ENCODE measurements at places on chromosomes 16 and 17.

GRCh38 chr17:77693301-77693700 is 265.2 kb upstream of the TNRC6C start:
- no peak for DNase-seq

- peak; percentile 39 for DNase-seq
Observed at GRCh38 chr17:79192503-79193351, 118.1 kb downstream of the ENGASE start.

- DNase-seq = peak; percentile 43
Observed at GRCh38 chr16:46658925-46659324, 30.1 kb downstream of the VPS35 start.

DNA sequence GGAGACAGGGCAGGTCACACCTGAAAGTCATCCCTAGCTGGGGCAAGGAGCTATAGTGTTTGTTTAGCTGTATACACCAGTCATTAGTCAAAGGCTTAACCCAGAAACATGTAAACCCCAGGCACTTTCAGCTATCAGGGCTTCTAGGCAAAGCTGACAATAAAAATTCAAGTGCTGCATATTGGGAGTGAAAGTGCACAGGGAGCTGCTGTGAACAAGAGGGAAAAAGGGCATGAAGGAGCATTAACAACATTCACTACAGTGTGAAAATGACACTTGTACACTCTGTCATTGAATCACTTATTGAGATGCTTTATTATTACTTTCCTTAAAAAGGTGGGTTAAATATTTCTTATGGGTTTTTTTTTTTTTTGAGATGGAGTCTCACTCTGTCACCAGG is 92.8 kb downstream of the HS3ST3B1 start:
- DNase-seq = no peak

DNA sequence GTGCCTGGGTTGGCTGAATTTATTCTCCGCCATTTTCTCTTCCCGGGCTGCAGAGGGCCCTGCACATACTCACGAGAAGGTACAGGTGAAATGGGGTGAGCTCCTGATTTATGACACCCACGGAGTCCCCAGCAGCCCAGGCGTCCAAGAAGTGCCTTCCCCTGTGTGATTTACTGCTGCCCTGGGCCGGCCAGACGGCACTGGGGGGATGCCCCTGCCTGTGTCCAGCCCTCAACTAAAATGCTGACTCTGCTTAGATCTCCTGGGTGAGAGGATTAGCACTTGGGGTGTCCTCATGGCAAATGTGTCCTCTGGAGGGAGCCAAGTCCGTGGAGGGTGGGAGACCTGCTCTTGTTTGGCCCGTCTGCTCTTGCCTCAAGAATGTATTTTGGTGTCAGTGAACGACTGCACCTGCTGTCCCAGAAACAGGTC is 132.4 kb downstream of the MAF start:
- DNase-seq = no peak

DNA sequence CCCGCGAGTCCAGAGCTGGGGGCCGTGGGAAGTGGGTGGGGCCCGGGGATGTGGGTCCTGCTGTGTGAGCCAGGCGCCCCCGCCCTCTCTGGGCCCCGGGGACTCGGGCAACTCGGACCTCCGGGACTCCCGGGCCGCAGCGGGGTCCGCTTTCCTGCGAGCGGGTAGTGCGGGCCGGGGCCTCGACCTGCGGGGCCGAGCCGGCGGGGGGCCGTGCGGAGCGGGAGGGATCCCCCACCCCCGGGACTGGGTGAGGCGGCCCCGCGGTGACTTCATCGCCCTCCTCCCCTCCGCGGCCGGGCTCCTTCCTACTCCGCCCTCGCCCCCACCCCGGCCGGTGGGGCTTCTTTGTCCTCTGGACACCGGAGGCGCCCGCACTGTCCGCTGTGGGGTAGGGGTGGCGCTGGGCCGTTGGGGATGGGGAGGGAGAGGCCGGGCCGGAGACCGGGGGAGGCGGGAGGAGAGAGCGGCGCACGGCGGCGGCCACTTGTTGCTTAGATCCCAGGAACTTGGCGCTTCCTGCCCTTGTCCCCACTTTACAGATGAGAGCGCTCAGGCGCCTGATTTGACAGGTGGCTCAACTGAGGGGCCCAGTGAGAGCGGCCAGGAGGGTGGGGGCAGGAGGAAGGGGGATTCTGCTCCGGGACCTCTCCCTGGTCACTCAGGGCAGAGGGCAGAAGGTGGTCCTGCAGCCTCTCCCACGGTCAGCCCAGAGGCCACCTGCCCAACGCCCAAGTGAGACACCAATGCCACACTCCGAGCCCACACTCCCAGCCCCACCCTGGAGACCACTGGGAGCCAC is 874 bp downstream of the CMTM3 start:
- DNase-seq = peak; percentile 38

DNA sequence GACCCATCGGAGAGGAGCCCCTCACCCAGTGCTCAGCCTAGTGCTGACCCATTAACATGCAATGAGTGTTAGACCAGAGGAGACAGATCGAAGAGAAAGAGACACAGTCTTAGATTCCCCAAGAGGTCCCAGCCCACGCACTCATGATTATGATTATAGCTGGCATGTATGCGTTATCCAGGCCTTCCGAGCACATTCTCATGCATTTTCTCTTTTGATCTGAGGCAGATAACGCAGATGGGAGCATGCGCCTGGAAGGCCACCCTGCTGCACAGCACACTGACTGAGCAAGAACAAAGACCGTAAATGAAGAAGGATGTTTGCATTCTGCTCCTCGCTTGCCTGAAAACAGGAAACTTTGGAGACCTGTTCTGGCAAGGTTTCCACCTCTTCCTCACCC is 232.7 kb downstream of the SOX9 start:
- no peak for DNase-seq

- DNase-seq = peak; percentile 70
Observed at GRCh38 chr17:37844158-37844976, 79.8 kb upstream of the TBC1D3K start.

DNA sequence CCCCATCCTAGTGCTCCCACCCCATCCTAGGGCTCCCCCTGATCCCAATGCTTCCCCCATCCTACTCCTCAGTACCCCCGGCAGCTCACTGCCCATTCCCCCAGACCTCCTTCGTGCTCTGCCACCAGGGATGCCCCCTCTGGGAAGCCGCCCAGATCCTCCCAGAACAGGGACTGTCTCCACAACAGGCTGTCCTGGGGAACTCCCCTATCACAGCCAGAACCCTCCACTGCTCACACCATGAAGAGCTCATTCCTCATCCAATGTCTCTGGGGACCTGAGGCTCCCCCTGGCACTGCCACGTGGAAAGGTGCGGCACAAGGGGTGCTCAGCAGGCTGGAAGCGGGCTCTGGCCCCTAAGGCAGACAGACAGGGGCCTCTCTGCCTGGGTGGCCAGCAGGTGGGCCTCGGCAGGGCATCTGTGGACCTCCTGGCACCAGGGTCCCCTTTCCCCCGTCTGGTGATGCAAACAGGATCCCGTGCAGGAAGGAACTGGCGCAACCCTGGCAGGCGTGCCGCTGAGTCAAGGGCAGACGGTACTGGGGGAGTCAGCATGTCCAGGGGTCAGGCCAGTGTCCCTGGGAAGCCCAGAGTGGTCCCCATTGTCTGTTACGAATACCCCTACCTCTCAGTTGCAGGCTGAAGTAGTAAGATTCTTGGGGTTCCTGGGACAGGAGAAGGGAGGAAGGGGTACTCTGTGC is 14.8 kb upstream of the PVALEF start:
- no peak for DNase-seq

- DNase-seq = no peak
Observed at GRCh38 chr16:17801068-17801467, 330.3 kb upstream of the XYLT1 start.

DNA sequence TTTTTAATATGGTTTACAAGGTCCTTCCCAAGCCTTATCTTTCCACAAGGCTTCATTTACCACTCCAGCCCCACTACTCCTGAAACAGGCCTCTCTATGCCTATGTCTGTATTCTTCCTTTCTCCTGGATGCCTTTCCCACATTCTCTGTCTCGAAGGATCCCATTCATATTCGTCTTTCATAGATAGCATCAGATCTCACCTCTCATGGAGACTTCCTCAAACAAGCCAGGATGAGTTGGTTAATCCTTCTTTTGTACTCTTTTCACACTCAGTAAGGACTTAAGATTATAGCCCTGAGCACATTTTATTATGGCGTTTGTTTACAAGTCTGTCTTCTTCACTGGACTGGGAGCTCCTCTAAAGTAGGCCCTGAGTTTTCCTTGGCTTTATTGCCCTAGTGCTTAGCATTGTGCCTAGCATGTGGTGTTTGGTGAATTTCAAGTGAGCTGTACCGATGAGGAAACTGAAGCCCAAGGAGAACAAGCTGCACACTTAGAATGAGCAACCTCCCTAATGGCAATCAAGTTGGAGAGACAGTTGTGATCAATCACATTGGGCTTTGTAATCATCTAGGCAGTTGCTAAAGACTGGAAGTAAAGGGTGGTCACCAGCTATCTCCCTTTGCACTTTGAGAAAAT is 10.0 kb upstream of the TBX4 start:
- DNase-seq = no peak
